ENCODE measurements at places on chromosomes 5 and 9.

DNA sequence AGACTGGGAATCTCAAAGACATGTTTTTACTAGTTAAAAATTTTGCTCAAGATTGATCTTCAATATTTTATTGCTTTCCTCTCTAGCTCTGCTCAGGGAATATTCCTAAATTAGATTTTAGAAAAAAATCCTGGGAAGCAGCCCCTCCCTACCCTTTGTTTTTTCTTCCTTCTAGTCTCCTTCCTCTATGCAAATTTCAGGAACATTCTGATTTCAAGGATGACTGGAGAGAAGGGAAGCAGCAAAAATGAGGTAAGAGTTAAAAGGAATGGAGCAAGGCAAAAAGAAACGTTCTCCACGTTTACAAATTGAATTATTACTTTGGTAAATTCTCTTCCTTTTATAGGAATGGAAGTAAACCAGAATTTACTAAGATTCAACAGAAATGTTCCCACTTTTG lies 493.4 kb upstream of the TUSC1 start:
- DNase-seq = no peak

DNA sequence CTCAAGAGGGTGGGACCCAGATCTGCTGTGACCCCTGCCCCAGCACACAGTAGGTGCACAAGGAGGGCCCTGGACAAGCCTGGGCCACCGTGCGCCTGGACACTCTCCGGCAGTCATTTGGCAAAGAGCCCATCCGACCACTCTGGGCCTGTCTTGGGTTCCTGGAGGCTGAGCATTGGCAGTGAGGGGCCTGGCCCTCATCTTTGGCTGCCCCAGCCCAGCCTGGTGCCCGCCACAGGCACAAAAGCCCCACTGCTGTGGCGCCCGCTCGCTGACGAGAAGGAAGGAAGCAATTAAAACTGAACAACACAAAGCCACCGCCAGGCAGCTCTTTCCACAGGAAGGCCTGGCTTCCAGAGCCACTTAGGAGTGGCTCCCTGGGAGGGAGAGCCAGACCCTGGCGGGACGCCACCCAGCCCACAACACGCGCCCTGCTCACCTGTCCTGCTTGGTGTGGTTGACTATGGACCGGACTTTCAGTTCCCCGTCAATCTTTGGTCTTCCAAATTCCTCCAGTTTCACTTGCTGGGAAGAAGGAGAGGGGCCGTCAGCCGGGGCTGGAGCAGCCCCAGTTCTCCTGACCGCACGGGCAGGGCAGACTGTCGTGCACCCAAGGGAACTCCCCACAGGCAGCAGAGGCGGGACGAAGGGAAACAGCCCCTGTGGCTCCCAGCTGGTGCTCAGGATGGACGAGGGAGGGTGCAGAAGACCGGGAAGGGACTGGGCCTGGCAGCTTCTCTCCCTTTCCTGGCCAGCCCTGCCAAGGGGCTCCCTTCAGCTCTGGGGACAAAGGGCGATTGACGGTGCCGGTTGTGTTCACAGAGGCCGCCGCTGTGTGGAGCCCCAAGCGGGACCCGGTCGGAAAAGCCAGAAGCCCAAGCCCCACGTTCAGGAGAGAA lies 50.9 kb upstream of the SARDH start:
- no peak for DNase-seq

DNA sequence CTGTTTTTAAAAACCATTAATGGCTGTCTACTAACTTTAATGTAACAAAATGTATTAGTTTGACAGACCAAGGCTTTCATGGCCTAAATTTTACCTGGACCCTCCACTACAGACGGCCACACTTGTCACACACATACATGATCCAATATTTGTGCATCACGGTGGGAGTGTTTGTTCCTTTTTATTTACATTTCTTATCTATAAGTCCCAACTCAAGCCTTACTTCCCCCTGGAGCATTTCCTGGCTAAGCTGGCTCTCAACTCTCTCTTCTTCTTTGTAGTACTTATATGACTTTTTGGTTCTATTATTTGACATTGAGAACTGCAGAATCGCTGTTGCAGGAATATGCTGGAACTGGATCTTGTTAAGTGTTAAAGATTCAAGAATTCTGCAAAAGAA lies 534.4 kb downstream of the RAB3C start:
- no peak for DNase-seq

DNA sequence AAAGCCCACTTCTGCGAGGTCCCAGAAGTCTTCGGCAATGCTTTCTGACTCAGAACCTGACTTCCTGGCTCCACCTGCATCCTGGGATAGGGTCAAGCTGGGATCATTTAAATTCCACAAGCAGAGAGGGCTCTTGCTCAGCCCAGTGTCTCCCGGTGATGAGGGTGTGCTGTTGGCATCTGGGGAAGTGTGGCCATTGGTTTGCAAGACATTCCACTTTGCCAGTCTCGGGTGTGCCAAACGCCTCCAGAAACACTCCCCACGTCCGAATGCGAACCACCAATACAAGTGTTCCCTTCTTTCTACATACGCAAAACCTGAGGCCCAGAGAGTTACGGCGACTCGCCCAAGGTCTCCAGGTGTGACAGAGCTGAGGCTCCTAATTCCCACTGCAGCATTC lies 43.1 kb upstream of the FCN2 start:
- no peak for DNase-seq

DNA sequence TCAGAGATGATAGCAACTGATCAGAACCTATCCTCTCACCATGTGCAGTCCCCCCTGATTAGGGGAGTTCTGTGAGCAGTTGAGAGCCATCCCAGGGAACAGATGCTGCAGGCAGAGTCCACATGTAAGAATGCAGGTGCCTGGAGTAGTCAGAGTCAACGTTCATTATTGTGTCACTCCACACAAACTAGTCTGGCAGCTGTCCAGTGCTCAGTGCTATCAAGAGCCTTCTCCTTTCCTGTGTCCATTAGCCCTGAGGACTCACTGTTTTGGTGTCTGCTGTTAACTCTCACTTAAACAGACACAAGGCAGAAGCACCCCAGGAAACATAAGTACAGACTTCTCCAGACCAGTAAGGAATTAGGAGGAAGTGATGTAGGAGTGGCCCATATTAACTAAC lies 2.5 kb downstream of the SH3TC2 start:
- DNase-seq = no peak

GRCh38 chr5:169637549-169638121 lies 560 bp downstream of the DOCK2 start:
- no peak for DNase-seq

GRCh38 chr5:83721953-83722901 lies 1.6 kb upstream of the HAPLN1 start:
- peak; percentile 15 for DNase-seq

Measured in NCI-H1048 (cell line).